ENCODE measurements at places on chromosomes 5 and 9.
A peak's percentile ranks its signal among the peaks of the same experiment; 100 is the strongest.

- no peak for DNase-seq
These were observed 24.5 kb downstream of the RANBP17 start for GRCh38 chr5:170886210-170886894.

GRCh38 chr5:148014276-148014675, 49.5 kb upstream of the SPINK5 start:
- no peak for DNase-seq

DNA sequence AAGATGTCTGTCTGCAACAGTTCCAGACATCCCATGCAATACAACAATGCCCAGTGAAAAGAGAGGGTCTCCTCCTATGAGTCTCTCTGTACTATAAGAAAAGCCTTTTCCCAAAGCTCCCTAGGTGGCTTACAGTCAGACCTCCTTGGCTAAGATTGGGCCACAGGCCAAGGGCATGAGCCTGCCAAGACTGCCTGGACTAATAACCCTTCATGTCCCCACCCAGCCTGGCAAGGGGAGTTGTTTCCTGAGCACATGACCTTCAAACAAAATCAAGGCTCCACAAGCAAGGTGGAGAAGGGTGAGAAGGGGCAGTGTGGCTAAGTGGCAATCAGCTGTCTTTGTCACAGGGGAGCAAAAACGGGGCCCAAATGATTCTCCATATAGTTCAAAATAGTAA, 75.6 kb upstream of the ZSWIM6 start:
- no peak for DNase-seq

GRCh38 chr9:127087411-127087810, 35.0 kb downstream of the ANGPTL2 start:
- no peak for DNase-seq

DNA sequence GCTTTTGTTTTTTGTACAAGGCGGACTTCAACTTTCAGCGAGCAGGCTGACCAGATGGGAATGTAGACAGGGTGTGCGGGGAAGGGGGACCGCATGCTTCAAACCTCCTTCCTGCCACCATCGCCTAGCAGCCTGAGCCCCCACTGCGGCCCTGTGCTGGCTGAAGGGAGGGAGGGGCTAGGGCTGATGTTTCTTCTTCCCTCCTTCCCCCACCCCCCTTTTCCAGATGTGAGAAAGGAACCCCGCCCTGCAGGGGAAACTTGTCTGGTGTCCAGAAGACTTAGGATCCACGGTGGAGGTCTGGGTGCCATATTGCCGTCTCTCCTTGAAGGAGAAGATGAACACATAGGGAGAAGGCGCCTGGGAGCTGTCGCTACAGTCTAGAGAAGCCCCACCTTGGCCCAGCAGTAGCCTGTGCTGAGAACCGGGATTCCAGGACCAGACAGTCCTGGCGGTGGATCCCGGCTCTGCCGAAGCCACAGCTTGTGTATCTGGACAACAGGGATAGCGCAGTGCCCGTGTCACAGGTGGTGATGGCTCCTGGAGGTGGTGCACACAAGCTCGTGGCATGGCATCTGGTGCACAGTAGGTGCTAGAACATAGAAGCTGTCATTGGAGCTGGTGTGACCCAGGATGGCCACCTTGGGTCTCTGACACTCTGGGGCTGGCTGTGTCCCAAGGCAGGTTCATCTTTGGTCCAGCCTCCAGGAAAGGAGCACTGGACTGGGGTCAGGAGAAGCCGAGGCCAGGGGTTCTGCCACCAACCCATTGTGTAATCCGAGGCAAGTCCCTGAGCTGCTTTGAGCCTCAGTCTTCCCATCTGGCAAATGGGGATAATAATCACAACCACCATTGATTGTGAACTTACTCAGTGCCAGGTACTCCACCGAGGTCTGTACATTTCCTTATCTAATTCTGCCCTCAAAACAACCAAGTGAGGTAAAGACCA, 205.6 kb downstream of the C9orf50 start:
- no peak for DNase-seq

GRCh38 chr9:33287087-33287490, 3.2 kb upstream of the NFX1 start:
- DNase-seq, result peak; percentile 66

DNA sequence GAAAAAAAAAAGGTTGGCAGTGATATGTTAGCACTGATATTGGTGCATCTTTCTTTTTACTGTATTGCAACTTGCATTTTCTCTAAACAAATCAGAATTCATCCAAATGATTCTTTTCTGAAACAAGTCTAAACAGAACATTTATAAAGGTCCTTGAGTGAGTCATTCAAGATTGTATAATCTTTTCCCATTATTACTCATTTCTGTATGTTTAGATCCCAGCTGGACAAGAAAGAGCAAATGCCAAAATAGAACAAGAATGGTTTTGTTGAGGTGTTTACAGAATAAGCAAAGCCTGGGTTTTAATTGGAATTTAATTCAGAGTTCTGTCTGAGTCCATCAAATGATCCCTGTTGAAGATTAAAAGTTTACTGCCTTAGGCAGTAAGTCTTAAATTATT, 112.3 kb downstream of the VCAN start:
- DNase-seq, result no peak

- peak; percentile 49 for DNase-seq
These were observed 105.2 kb downstream of the RASEF start for GRCh38 chr9:82957529-82958379.

DNA sequence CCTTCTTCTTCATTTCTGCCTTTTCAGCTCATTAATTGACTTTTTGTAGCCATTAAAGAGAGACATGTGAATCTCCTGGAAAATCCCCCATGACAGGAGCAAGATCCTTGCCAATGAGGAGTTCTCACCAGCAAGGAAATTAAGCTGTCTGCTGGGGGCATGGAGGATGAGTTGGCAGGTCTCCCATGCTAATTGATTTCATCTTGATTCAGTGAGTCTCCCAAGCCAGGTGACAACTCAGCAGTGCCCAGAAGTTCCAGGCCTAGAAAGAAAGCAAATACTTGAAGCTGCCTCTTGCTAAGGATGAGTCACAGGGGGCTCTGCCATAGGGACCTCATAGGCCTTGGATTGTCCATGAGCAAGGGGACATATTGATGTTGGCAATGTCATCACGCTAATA, 30.0 kb upstream of the ADRA1B start:
- DNase-seq, result peak; percentile 6

Measured in NCI-H1092 treated with DMSO at 0.1 percent for 48 hours (cell line).